MCF 10A (cell line): ENCODE measurements at places on chromosomes 4 and X.

DNA sequence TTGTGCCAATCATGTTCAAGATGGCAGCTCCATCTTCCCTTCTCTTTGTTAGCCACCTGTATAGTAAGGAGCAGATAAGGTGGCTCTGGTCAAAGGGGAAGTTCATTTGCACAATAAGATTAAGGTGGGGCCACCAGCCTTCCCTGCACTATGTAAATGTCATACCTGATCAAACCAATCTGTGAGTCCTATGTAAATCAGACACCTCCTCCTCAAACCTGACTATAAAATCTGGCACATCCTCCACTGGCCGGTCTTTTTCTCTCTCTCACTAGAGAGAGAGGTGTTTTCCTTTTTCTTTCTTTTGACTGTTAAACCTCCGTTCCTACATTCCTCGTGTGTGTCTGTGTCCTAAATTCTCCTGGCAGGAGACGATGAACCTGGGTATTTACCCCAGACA is 572.5 kb upstream of the AADAT start:
- DNase-seq = no peak

GRCh38 chrX:3548765-3549391 is 164.6 kb downstream of the PRKX start:
- DNase-seq = peak; percentile 71

- DNase-seq = no peak
These were observed 345.2 kb upstream of the GRID2 start for GRCh38 chr4:91958596-91958995.

DNA sequence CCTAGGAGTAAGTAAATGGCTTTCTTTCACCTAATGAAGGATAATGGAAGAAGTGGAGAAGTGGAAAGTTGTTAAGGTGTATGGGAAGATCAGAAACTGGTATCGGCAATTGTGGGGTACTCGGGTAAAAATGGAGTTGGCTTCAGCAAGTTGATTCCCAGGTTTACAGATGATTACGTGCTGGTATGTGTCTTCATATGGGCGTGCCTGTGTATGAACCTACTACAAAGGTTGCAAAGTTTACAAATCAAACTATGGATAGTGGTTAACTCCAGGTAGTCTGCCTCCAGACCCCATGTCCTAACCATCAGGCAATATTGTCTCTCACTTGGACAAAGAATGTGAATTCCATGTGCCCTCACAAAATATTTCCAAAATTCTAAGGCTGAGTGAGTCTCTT is 773 bp downstream of the TLR3 start:
- peak; percentile 30 for DNase-seq

GRCh38 chr4:78150543-78150864 is 93.4 kb downstream of the FRAS1 start:
- DNase-seq = no peak

- DNase-seq = no peak
These were observed 287.1 kb downstream of the ANK2 start for GRCh38 chr4:113336556-113336955.

DNA sequence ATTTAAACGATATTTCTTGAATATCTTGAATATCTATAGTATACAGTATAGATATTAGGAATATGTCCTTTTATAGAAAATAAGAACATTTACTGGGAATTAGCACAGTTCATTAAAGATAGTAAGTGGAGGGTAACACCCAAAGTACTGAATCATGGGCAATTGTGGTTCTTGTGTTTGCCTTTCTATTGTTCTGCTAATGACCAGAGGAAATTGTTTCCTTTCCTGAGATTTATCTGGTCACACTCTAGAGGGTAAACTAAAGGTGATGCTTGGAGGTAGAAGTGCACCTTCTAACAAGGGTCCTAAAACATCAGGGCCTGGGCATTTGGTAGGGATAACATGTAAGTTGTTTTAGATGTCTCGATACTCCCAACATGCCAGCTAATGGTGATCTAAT is 241.3 kb upstream of the SFRP2 start:
- DNase-seq = no peak

DNA sequence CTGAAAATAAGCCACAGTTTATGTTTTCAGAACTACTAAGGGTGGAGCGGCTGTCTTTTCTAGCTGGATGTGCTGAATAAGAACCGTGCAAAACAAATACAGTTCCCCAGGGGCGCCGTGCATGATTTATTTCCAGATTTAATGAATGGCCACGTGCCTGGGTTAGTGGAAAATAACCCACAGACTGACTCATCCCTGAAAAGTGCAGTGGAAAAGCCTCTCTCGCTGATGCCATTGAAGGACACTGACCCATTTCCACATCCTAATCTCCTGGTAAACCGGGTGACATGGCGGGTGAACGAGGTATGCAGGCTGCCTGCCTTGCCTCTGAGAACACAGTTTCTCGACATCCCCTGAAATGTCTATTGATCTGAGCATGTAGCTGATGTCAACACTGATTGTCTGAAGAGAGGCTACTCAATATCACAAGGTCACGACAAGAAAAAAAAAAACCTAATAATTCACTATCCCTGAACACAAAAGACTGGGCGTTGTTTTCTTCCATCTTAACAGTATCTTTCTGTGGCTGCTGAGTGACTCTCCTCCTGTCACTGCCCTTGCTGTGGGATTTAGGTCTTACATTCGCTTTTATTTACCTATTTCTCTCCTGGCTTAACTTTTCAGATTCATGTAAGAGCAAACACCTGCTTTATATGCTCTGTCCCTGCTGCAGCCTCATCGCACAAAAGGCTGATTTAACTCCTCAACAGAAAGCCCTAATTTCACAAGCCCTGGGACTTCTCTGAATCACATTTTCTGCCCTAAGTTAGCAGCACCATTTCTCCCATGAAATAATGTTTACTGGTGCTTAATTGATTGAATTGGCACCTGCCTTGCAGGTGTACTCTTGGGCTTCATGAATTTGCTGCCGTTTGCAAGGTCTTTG is 76.9 kb upstream of the SCOC start:
- peak; percentile 58 for DNase-seq

DNA sequence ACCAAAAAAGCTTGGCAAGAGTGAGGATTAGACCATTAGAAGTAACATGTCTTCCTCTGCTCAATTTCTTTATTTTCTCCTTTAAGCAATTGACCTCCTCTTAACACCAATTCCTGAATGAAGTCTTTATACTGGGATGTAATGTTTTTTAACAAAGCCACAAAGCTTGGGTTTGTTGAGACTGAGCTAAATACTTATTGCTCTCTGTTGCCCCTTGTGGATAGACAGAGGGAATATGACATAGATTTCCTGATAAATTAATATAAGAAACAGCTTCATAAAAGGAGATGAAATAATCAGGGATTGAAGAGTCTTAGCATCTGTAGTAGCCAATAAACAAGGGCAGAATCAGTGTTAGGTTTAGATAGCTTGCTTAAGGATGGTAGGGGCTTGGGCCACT is 57.6 kb downstream of the CCDC160 start:
- DNase-seq = peak; percentile 13

GRCh38 chrX:2715066-2715600 is 24.0 kb downstream of the CD99 start:
- DNase-seq = no peak

DNA sequence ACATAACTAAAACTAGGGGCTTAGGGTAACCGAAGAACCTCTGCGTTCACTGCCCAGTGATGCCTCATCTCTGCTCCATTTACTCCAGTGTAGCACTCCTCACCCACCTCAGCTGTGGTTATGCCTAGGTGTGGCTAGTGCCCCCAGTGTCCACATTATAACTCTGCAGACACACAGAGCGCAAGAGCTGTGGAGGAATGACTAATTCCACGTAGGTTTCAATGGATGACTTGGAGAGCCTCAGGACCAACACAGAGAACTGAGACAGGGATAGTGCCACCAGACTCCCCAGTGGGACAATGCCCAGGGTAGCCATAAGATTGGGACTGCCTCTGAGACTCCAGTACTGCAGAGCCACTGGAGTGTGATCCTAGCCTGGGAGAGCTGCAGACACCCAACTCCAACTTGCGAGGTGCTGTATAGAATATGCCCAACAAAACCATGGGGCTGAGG is 542.4 kb upstream of the DIPK2B start:
- DNase-seq = peak; percentile 51

GRCh38 chrX:38271154-38271716 is 50.6 kb upstream of the SRPX start:
- DNase-seq = no peak

DNA sequence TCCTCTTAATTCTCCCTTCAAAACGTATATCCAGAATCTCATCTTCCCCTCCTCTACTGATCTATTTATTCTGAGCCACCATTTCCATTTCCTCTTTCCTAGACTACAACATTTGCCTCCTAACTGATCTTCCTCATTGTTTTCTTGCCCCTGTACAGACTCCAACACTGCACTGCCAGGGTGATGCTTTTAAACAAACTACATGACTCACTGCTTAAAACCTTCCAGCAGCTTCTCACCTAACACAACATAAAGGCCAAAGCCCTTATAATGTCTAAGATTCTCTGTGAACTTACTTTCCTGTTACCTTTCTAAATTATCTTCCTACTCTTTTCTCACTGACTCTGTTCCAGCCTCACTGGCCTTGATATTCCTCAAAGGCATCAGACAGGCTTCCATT is 161.0 kb upstream of the HS3ST1 start:
- DNase-seq = peak; percentile 33

GRCh38 chr4:155208258-155209054 is at the start of gene NPY2R:
NPY2R (plus strand) TSS chr4:155208636; CDS start chr4:155213940, 5,304 bp downstream.
- DNase-seq = no peak

GRCh38 chr4:1490011-1490653 is 83.9 kb upstream of the NKX1-1 start:
- DNase-seq = no peak

GRCh38 chrX:23773601-23774175 is 9.3 kb upstream of the SAT1 start:
- no peak for DNase-seq

DNA sequence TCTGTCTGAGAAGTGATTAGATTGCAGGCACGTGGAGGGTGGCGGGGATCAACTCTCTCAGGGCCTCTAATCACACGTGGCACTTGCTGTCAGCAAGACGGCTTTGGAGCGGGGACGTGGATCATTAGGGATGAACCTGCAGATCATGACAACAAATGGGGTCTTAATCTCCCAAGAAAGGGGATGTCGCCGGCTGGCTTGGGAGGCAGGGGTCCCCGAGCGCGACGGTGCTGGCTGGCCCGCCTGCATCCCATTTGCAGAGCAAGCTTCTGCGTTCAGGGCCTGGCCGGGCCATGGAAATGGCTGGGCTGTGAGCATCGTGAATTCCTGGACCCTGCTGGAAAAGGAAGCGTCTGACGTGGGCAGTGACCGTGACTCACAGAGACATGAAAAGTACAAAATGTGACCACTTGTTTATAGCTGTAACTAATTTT is 85.1 kb upstream of the SHOX start:
- DNase-seq = no peak

DNA sequence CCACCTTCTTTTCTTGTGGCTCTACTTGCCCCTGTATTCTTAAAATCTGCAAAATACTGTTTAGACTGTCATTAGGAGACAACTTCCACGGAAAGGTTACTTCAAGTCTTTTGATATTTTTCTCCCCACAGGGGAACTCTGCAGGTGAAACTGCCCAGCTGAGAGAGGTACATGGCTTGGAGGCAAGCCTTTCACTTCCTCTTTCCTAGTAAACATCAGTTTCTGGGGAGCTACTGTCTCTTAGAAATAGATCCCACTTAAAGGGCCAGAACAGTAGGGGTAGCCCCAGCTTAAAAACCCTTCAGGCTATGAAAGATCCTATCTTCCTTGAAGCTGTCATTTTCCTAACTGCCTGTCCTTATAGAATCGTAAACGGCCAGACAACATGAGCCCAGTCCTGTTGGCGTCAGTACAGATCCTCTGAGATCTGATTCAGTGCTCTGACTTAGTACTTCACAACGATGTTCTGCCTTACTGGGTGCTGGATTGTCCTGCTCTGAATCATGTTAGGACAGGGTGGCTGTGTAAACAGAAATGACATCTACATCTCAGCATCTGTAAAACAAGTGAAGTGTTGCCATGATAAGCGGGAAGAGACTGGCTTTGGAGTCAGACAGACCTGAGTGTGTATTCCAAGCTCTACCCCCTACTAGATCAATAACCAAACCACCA is 102.1 kb downstream of the ITIH6 start:
- DNase-seq = no peak

GRCh38 chr4:40264995-40265909 is 68.4 kb downstream of the RHOH start:
- DNase-seq = no peak

- DNase-seq = no peak
These were observed 111.8 kb upstream of the DKK2 start for GRCh38 chr4:107147873-107148272.

- peak; percentile 82 for DNase-seq
These were observed 1.1 kb downstream of the OCIAD2 start for GRCh38 chr4:48905363-48906015.

DNA sequence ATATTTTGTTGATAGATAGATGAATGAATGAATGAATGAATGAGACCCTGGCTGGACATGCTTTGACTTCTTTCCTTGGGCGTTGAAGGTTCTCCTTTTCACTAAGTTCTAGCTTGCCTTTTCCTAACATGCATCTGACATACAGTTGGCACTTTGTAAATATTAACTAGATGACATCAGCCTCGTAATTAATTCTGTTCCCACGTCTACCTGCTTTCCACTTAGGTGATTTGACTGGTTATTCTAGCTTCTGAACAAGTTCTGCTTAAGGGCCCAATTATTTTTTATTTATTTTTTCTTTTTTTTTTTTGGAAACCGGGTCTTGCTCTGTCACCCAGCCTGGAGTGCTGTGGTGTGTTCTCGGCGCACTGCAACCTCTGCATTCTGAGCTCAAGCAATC is 13.9 kb upstream of the RASL11B start:
- no peak for DNase-seq
